ENCODE measurements at places on chromosomes 13 and 19.

DNA sequence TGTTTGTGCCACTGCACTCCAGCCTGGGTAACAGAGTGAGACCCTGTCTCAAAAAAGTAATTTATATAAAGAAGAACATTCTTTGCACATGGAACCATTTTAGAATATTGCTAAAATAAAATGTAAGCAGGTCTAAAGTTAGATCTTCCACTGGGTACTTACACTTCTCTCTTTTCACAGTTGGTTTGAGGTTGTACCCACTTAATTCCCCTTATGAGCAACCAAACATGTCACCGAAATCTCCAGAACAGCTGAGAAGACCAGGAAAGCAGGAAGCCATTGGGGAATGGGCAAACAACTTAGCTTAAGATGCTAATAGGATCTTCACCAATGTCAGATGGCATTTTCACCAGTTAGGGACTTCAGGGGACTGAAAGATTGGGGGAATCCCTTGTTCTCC lies 18.8 kb downstream of the NLRP4 start:
- ATAC-seq = peak; percentile 56

GRCh38 chr13:69324090-69324886 lies 783.3 kb upstream of the ATXN8OS start:
- ATAC-seq = no peak

- peak; percentile 44 for ATAC-seq
Observed at GRCh38 chr19:54473071-54473891, at the start of gene CDC42EP5. CDC42EP5 (minus strand) TSS chr19:54473296; CDS start chr19:54465547, 7,749 bp downstream.

DNA sequence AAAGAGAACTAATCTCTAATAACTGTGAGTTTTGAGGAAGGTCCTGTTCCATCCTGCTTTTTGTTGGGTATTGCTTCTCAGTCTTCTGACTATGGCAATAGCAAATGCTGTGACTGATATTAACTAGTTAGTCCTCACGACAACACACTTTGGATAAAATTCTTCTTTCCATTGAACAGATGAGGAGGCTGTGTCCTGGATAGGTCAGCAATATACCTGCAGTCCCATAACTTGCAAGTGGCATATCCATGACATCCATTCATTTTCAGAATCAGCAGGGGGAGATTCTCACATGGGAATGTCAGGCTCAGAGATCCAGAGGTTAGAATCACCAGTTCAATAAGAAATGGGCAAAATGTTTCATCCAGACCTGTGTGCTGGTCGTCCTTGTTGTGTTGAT lies 7.4 kb downstream of the ZNF554 start:
- no peak for ATAC-seq

GRCh38 chr19:44846455-44847143 lies 502 bp downstream of the NECTIN2 start:
- no peak for ATAC-seq

DNA sequence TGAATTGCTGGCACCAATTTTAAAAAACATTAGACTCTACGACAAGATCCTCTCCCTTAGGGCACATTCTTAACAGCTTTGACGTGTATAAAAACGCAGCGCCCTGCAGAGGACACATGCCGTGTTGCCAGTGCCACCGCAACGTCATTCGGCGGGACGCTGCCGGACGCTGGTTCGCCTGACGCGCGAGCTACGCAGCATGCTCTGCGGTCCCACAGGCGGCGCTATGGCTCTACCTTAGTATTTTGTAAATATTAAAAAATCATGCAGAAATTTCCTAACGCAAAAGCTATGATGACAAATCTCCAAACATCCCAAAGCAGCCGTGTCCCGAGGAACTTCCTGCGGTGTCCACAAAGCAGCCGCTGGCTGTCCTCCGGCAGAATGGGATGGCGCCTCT lies 4.2 kb upstream of the ADPRHL1 start:
- no peak for ATAC-seq

DNA sequence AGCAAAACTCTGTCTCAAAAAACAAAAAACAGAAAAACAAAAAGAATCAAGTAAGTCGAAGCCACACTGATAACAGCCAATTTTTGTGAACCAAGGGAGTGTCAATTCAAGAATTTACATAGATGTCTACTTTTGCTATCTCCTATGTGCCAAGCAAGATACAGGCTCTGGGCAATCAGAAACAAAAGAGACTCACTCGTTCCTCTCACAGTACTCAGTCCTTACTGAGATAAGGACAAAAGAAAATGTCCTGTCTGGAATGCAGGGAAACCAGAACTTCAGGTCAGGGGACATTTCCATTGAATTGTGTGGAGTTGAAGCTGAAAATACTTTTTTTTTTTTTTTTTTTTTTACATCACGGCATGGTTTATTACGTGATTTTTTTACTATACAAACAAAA lies 53.0 kb downstream of the NLRP12 start:
- ATAC-seq = no peak

DNA sequence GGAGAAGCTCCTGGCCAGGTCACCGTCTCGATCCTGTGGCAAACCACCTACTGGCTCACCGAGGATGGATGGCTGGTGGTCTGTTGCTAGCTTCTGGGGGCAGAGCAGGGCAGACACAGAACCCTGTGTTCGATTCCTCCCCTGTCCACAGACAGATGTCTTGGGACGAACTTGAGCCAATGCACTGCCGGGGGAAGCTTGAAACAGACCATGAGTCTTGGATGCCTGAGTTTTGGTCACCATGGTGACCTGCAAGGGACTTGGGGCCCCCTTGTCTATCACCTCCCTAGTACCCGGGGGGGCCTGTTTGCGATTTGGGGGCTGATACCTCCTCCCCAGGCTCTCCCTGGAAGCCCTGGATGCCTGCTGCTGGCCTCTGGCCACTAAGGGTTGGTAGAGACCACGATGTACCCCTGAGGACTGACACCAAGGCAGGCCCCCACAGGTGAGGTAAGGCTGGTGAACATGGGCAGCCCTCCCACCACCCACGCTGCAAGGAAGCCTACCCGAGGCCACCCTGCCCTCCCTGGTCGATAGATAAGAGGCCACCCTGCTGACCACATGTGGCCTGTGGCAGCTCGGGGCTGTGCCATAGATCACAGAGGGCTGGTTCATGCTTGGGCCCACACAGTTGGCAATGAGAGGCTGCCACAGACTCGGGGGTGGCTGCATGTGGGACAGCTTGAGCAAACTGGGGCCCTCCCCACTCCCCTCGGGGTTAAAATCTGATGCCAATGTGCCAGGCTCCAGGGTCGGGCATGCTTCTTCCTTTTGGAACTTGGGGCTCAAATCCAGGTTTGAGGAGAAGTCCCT lies 10.7 kb downstream of the IQCN start:
- ATAC-seq = no peak

DNA sequence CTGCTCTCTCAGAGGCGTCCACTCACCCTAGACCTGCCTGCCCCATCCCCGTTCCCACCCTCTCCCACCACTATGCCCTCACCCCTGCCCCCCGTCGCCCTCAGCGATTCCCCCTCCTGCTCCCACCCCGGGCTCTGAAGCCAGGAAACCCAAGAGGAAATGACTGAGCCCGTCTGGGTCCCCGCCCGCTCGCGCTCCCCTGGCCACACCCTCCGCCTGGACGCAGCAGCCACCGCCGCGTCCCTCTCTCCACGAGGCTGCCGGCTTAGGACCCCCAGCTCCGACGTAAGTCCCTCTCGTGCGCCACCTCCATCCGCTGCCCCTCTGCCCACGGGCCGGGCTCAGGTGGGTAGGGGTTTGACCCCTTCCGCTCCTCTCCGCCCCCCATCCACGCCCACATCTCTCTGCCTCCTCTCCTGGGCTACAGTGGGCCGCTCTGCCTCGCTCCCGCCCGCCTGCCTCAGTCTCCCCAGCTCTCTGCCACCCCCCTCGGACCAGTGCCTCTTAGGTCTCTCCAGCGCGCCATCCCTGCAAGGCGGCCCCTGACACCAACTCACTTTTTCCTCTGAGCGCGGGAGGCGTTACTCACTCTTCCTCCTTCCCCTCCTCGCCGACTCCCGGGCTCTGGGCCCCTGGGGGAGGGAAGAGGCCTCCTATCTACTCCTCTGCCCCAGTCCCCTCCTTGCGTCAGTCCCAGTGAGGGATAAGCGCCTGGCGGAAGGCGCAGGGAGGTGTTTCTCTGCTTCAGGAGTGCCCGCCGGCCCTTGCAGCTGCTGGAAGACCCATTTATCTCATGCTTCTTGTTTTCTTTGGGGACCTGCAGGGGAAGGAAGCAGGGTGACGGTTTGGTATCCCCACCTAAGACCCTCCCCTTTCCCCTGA lies at the start of gene FXYD5:
Gene FXYD5, plus strand, starts transcription at position 211 of the 882 bp plus-strand sequence. CDS start 816 bp downstream, outside the sequence.
- peak; percentile 79 for ATAC-seq

DNA sequence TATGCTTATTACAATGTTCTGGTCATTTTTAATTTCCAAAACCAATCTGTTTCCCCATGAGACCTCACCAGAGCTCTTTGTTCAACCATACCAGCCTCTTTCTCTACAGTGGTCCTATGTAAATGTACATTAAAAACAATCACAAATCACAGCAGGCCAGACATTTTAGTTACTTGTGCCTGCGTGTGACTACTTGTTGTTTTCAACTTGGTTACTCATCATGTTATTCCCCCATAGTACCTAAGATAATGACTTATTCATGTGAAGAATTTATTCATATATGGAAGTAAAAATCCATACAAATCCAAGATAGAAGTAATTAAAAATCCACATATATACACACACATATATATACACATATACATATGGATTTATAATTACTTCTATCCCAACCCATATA lies 379.6 kb downstream of the SLITRK6 start:
- no peak for ATAC-seq

GRCh38 chr19:55303477-55303876 lies 19.7 kb downstream of the BRSK1 start:
- no peak for ATAC-seq

GRCh38 chr19:42424345-42424707 lies 2.9 kb downstream of the LIPE start:
- ATAC-seq = no peak

- ATAC-seq = no peak
Observed at GRCh38 chr13:65856431-65856830, 1373.7 kb downstream of the PCDH9 start.

- ATAC-seq = no peak
Observed at GRCh38 chr13:67267136-67267535, 37.0 kb upstream of the PCDH9 start.

DNA sequence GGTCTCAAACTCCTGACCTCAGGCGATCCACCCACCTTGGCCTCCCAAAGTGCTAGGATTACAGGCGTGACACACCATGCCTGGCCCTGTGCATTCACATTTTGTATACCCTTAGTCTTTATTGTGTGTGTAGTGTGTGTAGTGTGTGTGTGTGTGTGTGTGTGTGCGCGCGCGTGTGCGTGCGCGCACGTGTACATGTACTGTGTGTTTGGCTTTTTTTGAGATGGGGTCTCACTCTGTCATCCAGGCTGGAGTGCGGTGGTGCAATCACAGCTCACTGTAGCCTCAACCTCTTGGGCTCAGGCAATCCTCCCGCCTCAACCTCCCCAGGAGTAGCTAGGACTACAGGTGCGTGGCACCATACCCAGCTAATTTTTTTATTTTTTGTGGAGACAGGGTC lies 22.1 kb downstream of the ITM2B start:
- no peak for ATAC-seq

DNA sequence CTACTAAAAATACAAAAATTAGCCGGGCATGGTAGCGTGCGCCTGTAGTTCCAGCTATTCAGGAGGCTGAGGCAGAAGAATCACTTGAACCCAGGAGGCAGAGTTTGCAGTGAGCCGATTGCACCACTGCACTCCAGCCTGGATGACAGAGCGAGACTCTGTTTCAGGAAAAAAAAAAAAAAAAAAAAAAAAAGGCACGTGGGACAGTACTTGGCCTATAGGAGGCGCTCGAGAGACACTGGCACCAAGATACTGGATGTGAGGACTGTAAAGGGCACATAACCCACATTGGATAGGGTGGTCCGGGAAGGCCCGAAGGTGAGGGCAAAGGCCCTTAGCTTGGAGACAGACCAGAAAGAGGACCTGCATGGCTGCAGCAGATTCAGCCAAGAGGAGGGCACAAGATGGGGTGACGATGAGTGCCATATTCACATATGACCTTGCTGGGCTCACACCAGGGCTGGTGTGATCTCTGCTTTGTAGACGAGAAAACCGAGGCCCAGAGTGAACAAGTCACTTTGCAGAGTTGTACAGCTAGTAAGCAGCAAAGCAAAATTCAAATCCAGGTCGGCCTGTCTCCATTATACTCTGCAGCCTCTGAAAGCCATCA lies 89.4 kb downstream of the DPF1 start:
- no peak for ATAC-seq

DNA sequence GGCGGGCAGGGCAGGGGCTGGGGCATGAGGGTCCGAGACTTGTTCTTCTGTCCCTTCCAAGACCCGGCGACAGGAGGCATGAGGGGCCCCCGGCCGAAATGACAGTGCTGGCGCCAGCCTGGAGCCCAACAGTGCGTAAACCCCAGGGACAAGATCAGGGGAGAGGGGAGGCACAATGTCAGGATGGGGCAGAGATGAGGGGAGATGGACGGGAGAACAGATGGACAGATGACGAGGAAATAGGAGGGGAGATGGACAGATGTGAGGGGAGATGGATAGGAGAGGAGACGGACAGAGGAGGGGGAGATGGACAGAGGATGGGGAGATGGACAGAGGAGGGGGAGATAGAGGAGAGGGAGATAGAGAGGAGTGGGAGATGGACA lies 518 bp downstream of the FLT3LG start:
- no peak for ATAC-seq

- ATAC-seq = peak; percentile 82
Observed at GRCh38 chr19:4304538-4305256, at the start of gene FSD1. FSD1 (plus strand) TSS chr19:4304598; CDS start chr19:4304747, 149 bp downstream.

GRCh38 chr13:27979765-27980279 lies 8.7 kb downstream of the URAD start:
- ATAC-seq = no peak

GRCh38 chr13:28574617-28575142 lies 79.8 kb upstream of the FLT1 start:
- no peak for ATAC-seq

- peak; percentile 78 for ATAC-seq
Observed at GRCh38 chr19:6476155-6476895, 5.3 kb downstream of the DENND1C start.

DNA sequence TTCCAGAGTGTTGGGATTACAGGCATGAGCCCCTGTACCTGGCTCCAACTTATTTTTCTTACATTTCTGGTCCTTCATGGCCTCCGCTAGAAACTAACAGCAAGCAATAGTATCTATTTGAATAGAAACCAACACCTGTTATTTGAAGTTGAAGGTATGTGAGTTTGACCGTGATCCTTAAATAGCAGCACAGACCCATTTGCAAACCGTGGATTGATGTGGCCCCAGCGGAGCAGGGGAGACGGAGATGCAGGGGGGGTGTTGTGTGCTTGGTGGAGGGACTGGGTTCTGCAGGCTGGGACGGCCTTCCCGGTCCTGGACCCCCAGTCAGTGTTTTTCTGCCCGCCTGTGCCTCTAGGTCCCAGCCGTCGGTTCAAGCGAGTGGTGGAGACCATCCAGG lies 16.9 kb downstream of the TMEM150B start:
- no peak for ATAC-seq

- ATAC-seq = no peak
Observed at GRCh38 chr13:29994911-29995595, 144.6 kb upstream of the UBL3 start.

Measured in stimulated activated memory B cell treated with anti-CD40 and anti-IgM and Interleukin-4, amounts not matched to agents 10 μg/mL and 1 μg/mL and 100 μg/mL, for 72 hours (primary cell).